ENCODE measurements at places on chromosomes 5 and 9. TPM values are rescaled to one million over a fixed set of nuclear protein-coding genes. Genes with fewer than 3 reads are reported as not detected.

DAB2IP gene
- total RNA-seq = 0.81 TPM

TNC gene
- under 0.01 TPM for total RNA-seq

PHF24 gene
- under 0.01 TPM for total RNA-seq

CXCL14 gene
- total RNA-seq = under 0.01 TPM

ZNF879 gene
- total RNA-seq = 5.4 TPM

GRXCR2 gene
- total RNA-seq = not detected

ABO gene
- 26.7 TPM for total RNA-seq

ZNF169 gene
- 9.7 TPM for total RNA-seq

DOK3 gene
- 57.1 TPM for total RNA-seq

BSPRY gene
- 55.7 TPM for total RNA-seq

LRRTM2 gene
- total RNA-seq = 0.27 TPM

SMC2 gene
- 4.8 TPM for total RNA-seq

TAS2R1 gene
- not detected for total RNA-seq

FCN2 gene
- not detected for total RNA-seq

CETN3 gene
- total RNA-seq = 0.54 TPM

CYSRT1 gene
- total RNA-seq = 0.27 TPM

CCNI2 gene
- total RNA-seq = 0.27 TPM

SNCAIP gene
- total RNA-seq = 0.54 TPM

CYLC2 gene
- total RNA-seq = not detected

ANXA2R gene
- 9.4 TPM for total RNA-seq

TAF1L gene
- total RNA-seq = under 0.01 TPM

EDIL3 gene
- under 0.01 TPM for total RNA-seq

DPYSL3 gene
- 45.2 TPM for total RNA-seq

BTNL8 gene
- total RNA-seq = under 0.01 TPM

IFNA14 gene
- total RNA-seq = not detected

CER1 gene
- under 0.01 TPM for total RNA-seq

PRDM9 gene
- total RNA-seq = under 0.01 TPM

RANBP17 gene
- total RNA-seq = 12.4 TPM

SVEP1 gene
- under 0.01 TPM for total RNA-seq

SLC6A18 gene
- not detected for total RNA-seq

ADRB2 gene
- total RNA-seq = 3.0 TPM

AGTPBP1 gene
- total RNA-seq = 11.3 TPM

MLANA gene
- total RNA-seq = not detected

KLF9 gene
- total RNA-seq = 44.4 TPM

BTNL3 gene
- total RNA-seq = under 0.01 TPM

EIF4E1B gene
- total RNA-seq = not detected

ZNF454 gene
- 0.54 TPM for total RNA-seq

HAPLN1 gene
- not detected for total RNA-seq

Data from hematopoietic multipotent progenitor cell (in vitro differentiated cells).